MG63 (cell line): ENCODE measurements at places on chromosomes 1 and 21.

DNA sequence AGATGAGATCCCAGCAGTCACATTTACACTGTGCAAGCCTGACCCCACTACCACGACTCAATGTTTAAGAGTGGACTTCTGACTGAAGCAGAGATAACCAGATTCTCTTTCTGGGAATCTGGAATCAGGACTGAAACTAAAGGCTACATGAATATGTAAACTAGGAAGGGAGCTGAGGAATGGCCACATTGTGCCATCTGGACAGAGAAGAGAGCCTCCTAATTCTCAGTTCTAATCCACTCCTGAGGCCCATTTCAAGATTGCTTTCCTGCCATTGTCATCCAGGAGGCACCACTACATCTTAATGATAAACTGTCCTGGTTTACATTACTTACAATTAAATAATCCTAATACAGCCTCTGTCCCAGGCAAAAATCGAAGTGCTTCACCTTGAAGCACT, 6.5 kb downstream of the PAXBP1 start:
- no peak for DNase-seq

DNA sequence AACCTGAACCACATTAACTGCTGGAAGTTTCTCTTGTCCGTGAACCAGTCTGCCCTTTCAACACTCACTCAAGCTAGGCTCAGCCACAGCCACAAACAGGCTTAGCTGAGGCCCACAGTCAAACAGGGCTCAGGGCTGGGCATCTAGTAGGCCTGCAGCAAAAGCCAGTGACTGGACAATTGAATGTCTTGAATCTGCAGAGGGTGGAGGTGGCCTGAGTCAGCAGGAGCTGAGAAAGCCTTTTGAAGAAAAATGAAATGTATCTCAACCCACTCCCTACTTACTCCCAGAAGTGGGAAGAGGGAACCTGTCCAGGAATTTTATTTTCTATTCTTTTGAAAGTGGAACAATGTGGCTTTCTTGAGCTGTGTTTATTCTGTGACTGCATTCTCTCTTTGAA, 95.4 kb downstream of the PTPRU start:
- DNase-seq = no peak

GRCh38 chr1:19416921-19417470, 68.3 kb downstream of the CAPZB start:
- DNase-seq = no peak

DNA sequence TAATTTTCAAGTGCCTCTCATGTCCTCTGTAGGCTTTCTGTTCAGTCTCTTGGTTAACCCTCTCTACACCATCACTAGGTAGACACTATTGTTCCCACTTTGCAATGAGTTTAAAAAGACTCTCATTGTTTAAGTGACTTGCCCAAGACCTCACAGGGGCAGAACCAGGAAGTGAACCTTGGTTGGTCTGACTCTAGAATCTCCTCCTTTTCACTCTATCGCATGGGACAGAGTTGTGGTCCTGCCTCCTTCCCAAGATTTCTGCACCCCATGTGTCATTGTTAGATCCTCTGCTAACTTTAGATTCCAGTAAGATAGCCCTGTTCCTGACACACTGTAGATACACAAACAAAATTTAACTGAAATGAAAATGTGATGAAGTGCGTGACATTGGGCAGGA, 481.7 kb upstream of the USP24 start:
- DNase-seq = no peak

DNA sequence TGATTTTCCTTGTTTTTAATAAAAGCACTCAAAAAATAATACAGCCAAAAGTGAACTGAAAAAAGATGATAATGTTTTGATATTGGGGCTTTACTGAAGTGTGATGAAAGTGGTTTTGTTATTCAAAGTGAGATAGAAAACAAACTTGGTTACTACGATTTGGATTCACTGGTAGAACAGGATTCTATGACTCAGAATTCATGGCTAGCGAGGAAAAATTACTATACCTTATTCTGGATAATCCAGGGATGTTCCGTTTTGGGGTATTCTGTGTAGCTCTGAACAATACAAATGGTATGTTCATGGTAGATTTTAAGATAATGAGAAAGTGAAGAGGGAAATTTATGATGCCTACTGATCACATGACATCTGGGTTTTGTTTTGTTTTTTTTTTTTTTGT, 117.7 kb downstream of the NRDC start:
- no peak for DNase-seq

- DNase-seq = peak; percentile 19
Observed at GRCh38 chr1:17507915-17508314, 31.6 kb upstream of the ARHGEF10L start.

GRCh38 chr21:33244779-33245105, 15.0 kb downstream of the IFNAR2 start:
- no peak for DNase-seq

DNA sequence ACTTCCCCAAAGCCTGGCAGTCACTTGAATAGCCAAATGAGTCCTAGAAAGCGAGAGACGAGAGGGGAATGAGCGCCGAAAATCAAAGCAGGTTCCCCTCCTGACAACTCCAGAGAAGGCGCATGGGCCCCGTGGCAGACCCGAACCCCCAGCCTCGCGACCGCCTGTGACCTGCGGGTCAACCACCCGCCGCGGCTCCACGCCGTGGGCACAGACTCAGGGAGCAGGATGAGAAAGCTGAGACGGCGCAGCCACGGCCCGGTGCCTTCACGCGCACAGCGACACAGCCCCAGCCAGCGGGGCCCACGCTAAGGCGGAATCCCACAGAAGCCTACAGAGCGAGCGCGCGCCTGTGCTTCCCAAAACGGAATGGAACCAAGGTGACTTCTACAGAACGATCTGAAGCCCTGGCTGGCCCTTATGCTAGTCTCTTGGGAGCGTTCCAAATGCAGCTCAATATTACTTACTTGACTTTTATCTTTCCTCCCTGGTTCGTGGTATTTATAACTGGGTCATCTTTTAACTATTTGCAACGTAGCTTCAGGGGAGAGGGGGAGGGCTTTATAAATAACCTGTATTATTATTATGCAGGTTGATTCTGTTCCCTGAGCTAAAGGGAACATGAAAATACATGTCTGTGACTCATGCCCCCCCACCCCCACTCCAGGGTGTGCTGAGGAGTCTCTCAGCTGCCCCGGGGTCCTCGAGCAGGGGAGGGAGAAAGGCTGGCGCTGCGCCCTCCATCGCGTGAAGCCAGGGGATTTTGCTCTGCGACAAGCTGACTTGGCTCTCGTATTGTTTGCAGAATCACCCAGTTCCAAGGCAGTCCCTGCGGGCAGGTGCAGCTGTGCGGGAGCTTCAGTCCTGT, 1.7 kb downstream of the TSPEAR start:
- DNase-seq = no peak
